ENCODE measurements at places on chromosomes 4 and X.

DNA sequence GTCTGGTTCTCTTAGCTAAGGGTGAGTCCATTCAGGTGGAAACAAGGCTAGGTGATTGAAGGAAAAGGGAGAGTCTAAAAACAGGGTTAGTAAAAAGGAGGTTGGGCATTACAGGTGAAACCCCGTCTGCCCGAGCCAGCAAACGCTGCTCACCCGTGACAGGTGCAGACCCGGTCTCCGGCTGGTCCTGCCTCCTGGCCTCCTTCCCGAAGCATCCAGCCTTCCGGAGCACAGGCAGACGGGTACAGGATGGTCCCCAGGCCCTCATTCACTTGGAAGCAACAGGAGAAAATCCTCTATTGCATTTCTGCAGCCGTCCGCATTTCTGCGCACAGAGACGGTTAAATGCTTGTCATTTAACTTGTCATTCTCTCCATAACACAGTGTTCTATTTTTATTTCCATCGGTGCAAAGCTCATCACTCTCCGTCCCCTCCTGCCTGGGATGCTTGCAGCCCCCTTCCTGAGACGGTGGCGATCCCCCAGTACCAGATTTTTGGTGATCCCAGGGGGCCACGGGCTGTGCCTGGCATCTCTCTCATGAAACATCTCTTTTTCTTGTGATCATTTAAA is 90.8 kb upstream of the PPP2R3B start:
- DNase-seq: no peak

DNA sequence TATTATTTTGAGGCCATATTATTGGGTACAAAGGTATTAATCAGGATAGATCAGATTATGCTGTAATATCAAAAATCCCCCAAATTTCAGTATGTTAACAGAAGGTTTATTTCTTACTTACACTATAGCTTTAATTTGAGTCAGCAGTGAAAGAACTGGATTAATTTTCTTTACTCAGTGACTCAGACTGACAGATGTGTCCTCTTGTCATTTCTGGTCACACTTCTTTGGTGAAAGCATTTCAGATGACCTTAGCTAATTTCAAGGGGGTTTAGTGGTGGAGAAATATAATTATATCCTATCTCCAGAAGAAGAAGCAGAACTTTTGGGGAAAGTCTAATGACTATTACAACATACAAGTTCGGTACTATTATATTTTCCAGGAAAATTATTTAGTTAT is 12.4 kb downstream of the DDIT4L start:
- DNase-seq: no peak

DNA sequence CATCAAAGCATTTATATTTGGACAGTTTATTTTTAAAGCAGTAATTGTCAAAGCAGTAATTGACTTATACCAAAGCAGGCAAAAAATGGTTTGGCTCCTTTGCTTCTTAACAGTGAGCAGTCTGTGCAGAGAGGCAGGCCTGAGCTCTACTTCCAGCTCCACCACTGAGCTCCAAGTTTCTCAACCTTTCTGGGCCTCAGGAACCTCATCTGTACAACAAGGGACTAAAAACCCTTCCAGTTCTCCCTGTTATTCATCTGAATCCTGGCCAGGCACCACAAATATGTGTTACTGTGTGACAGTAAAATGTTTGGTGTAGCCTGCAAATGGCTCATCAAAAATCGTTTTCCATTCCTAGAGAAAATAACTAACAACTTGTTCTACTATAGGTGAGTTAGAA is 88.7 kb upstream of the TTC29 start:
- no peak for DNase-seq

- DNase-seq: no peak
Measured at GRCh38 chr4:14883166-14883565, 119.1 kb upstream of the CPEB2 start.

DNA sequence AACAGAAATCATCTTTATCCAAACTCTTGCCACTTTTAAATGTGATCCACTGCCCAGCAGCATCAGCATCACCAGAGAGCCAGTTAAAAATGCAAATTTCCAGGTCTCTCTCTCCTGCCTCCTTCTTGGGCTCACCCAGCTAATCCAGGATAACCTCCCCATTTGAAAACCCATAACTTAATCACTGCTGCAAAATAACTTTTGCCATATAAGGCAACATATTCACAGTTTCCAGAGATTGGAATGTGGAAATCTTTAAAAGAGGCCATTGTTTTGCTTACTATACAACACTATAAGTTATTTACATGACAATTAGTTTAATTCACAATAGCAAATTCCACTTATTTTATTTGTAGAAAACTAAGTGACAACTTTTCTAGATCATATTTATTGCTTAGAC is 4.8 kb upstream of the EXOSC9 start:
- DNase-seq: no peak

GRCh38 chrX:13180807-13181206 is 136.4 kb upstream of the FAM9C start:
- DNase-seq: no peak

GRCh38 chrX:16516232-16516876 is 133.6 kb upstream of the S100G start:
- DNase-seq: no peak

DNA sequence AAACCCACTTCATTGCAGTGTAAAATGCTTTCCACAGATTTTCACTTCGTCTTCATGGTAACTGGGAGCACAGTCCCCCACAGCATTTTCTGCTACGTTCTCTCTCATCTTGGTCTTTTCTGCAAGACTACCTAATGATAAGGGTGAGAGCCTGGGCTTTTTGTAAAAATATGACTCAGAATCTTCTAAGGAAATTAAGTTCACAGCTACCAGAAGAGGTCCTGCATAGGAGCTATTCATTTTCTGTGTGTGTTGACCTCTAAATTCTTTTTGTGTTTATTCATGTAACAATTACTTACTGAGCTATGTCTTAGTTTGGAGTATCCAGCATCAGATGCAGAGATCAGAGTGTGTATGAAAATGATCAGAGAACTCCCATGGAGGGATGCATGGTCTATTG is 192.2 kb downstream of the CPEB2 start:
- no peak for DNase-seq

DNA sequence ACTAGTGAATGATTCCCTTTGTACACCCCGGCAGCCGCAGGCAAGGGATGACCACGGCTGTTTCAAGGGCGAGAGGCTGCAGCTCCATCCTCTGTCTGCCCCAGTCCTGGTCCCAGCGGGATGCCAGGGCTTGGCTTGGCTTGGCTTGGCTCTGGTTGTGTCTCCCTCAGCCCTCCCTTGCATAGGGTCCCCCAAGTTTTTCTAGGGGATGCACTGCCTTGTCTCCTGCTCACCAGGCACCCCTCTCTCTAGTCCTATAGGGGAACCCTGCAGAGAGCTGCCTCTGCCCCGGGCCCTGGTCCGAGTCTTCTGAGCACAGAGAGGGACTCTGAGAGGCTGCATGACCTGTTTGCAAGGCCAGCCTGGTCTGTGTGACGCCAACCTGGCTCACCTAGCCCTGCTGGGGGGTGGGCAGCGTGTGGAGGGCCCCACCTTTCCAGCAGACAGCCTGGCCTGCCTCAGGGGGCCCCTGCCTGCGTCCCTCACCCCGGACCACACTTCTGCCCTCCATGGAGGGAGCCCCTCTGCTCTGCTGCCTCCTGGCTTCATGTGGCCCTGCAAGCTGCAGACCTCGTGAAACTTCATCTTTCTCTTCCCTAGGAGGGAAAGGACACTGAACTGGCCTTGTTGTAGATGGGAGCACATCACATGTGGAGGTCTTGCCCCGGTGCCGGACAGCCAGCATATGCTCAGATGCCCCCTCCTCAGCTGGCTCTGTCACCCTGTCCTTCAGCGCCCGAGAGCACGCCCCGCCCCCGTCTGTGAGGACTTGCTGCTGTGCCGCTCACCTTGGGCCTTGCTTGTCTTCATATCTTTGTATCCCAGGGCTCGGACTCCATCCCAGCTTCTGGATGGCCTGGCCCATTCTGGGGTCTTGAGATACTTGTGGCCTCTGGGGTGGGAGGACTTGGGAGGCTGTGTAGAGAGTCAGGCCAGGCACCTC is 16.4 kb downstream of the SORCS2 start:
- no peak for DNase-seq

- DNase-seq: no peak
Measured at GRCh38 chrX:132409780-132410556, 78.9 kb downstream of the MBNL3 start.

GRCh38 chr4:188275686-188276085 is 136.4 kb downstream of the TRIML1 start:
- DNase-seq: no peak

GRCh38 chr4:117357866-117358265 is 272.5 kb upstream of the TRAM1L1 start:
- DNase-seq: no peak

DNA sequence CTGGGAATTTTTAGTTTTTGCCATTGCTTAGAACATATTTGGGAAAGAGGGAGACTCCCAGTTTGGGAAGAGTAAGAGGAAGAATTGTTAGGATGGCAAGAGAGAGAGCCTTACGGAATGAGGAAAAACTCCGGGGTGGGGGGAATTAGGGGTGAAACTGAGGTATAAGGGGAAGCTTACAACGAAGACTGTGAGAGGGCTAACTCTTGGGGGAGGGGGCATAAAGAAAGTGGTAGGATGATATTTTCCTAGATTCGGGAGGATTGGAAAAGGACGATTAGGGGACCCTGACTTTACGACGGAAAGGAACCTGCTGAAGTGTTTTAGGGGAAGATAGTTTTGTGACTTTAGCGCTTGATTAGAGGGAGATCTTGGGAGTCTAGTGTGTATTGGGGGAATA is 86.2 kb upstream of the HPRT1 start:
- no peak for DNase-seq

- no peak for DNase-seq
Measured at GRCh38 chrX:41785685-41786084, 61.7 kb downstream of the GPR82 start.

DNA sequence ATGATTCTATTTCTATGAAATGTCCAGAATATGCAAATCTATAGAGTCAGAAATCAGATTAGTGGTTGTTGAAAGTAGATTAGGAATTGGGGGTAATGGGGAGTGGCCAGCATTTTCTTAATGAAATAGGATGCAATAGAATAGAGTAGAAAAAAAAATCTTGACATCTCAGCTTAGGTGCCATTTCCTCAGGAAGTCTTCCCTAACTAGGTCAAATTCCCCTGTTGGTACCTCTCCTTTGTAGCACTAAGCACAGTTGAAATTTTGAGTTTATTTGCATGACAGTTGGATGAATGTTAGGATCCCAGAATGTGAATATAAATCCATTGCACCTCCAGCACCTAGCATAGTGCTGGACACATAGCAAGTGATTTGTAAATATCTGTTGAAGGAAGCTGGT is 30.0 kb upstream of the PDK3 start:
- DNase-seq: no peak

GRCh38 chrX:103704863-103705262 is 5.8 kb upstream of the TMEM31 start:
- DNase-seq: no peak

DNA sequence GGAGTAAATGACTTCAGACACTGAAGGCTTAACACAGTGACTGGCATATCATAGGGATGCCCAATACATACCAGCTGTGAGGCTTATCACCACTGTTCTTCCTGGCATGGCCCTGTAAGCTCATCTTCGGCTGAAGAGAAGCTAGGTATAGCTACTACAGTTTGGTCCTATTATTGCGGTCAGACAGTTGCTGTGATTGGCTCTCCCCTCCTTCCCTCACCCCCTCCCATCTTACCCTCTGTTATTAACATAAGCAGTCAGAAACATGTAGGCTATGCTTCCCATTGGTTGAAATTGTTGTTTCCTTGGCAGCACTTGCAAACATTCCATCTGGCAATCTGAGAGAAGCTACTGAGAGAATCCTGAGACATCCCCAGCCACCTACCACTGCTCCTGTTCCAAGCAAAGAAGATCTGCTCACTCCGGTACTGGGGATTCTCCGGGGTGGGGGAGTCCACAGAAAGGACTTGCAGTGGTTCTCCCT is at the start of gene AKAP14:
AKAP14 (plus strand) TSS at position 51 of the 484 bp plus-strand sequence. CDS start 7,331 bp downstream, outside the sequence.
- no peak for DNase-seq

- DNase-seq: no peak
Measured at GRCh38 chr4:25863831-25864418, 1.1 kb upstream of the SEL1L3 start.

GRCh38 chrX:53437206-53437605 is 3.0 kb upstream of the HSD17B10 start:
- DNase-seq: no peak

DNA sequence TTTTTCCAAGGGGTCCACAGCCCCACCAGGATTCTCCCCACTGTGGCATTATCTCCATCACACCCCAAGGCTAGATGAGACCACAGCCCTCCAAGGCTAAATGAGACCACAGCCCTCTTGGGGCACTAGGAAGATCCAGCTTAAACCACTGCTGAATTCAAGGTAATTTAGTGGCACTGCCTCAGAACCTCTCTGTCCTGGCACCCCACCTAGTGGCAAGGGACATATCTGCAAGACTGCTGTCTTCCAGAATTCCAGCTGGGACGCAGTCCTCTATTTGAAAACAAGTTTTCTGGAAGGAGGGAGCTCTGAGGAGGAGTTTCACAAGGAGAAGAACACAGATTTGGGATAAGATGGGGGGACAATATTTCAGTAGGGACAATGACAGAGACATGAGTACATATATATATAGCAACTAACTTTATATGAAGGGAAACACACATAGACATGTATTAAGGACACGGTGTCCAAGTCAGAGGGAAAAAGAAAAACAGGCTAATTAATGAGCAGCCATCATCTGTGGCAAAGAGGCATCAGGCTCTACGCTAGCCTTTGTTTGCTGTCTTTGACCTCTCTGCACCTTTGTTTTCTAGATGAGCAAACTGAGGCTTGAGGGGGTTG is 9.3 kb downstream of the CETN2 start:
- DNase-seq: peak; percentile 9

DNA sequence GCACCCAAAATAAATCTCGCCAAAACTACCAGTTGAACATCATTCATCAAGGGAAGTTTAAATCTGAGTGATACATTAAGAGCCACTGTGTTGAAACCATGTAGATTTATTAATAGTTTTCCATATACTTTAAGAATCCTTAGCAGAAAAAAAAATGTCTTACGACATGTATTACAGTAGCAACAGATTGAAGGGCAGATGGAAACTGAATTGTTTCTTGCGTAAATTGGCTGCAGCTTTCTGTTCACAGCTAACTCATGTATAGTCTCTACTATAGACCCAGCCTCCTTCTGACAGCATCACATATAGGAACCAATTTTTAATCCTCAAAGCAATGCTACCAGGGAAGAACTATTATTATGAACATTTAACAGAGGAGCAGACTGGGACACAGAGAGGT is 195.2 kb upstream of the PUDP start:
- no peak for DNase-seq

GRCh38 chr4:32631831-32632230 is 1911.7 kb downstream of the PCDH7 start:
- DNase-seq: no peak

- DNase-seq: no peak
Measured at GRCh38 chr4:128757712-128758111, 51.8 kb upstream of the JADE1 start.

GRCh38 chr4:173247321-173247720 is 78.7 kb downstream of the GALNT7 start:
- no peak for DNase-seq

DNA sequence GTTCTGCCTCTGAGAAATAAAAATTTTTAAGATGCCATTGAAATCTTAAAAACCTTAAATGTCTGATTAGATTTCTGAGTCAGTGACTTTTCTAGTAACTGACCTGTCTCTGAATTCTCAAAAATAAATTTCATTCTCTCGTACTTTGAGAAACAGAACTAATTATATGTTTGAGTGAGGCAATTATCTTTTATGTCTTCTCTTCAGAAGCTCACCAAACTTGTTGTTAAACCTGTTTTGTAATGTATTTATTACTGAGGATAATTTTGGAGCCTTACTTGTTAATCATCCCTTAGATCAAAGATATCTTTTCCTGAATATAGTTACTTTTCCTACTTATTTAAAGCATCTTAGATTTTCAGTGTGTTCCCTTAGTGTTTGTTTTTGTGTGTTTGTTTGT is 64.5 kb upstream of the MMAA start:
- DNase-seq: no peak

- DNase-seq: no peak
Measured at GRCh38 chrX:154458954-154459778, 1.1 kb downstream of the PLXNA3 start.
